ENCODE measurements at places on chromosomes 1 and 21.

DNA sequence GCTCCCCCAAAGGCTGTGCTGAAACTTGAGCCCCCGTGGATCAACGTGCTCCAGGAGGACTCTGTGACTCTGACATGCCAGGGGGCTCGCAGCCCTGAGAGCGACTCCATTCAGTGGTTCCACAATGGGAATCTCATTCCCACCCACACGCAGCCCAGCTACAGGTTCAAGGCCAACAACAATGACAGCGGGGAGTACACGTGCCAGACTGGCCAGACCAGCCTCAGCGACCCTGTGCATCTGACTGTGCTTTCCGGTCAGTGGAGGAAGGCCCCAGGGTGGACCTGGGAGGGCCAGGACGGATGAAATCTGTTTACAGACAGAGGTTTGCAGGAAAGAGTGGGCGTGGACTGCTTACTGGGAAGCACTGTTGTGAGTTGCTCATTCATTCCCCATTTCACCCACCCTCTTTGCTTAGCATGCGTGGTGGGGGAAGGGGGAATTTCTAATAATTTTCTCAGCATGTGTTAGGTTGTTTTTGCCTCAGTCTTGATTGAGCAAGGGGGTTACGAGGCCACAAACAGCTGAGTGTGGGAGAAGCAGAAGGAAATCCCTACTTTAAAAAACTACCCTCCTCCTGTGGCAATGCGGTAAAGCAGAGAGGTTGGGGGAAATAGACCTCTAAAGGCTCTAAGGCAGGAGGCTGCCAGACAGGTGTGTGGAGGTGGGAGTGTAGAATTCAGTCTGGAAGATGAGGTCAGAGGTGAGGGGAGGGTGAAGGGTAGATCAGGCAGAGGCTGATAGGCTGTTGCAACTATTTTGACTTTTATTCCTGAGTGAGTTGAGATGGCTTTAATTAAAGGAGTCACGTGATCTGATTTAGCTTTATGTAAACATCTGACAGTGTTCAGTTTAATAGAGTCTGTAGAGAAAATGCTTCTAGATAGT lies 1.3 kb downstream of the FCGR2A start:
- peak; percentile 16 for DNase-seq

- no peak for DNase-seq
Observed at GRCh38 chr1:180893614-180894013, 19.1 kb upstream of the KIAA1614 start.

DNA sequence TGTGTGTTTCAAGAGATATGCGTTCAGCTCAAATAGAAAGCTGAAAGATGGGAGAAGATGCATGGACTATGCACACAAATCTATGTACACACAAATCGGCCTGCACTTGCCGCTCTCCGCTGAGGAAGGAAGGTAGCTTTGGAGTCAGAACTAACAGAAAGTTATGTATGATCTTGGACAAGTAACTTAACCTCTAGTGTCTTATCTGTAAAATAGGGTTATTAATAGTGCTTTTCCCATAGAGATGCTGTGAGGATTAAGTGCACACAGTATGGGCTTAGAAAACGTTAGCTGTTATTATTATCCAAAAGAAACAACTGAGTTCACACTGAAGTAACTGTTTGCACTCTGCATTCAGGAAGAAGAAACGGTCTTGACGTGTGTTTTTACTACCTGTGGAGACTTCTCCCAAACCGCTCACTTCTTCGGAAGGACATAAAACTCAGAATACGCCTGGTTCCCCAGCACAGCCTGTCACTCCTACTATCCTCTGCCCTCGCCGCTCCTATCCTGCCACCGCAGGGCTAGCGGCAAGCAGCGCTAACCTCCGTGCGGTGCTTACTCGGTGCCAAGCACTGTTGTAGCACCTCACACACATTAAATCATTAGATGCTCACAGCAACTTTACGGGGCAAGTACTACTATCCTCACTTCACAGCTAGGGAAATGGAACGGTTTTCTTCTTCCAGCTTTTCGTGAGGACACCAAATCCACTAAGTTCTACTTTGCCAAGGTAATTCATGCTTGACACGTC lies 1.3 kb downstream of the TGFBR3 start:
- peak; percentile 20 for DNase-seq

DNA sequence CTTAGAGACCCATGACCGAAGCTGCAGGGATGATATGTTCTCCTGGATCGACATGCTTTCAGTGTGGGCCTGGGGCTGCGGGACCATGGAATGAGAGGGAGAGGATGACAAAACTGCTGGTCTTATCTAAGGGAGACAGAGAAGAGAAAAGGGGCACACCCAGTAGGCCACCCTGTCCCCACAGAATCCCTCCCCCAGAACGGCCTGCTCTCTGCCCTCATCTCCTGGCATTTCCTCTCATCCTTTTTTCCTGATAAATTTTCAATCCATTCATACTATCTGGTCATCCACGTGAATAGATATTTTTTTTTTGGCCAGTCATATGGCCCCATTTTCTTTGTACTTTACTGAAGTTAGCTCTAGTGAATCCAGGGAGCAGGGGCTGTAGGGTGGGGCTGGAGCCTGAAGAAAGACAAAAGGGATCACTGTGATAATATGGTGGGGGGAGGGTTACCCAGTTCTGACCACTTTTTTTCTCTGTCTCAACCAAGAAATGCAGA lies at the start of gene PKLR:
TSS of gene PKLR (minus strand) at position 97 of the 500 bp plus-strand sequence. CDS start at position 54, 43 bp downstream.
- DNase-seq = no peak

DNA sequence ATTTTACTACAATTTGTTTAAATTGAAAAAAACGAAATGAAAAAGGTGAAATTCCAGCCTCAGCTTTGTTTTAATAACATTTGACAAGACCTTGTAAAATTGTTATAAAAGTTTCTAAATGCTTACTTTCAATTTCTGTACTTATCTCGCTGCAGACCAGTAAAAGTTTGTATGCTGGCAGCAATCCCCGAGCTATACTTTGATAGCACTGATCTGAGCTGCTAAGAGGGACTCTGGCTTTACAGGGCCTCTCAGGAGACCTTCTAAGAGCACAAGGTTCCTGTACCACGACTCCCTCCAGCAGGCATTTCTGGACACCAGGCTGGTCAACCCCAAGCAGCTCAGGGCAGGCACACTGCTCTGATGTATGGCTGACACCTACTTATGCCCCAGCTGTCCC lies 13.1 kb downstream of the STMN1 start:
- no peak for DNase-seq

- no peak for DNase-seq
Observed at GRCh38 chr1:219325368-219325742, 151.7 kb downstream of the LYPLAL1 start.

- DNase-seq = no peak
Observed at GRCh38 chr1:48908606-48909005, 131.9 kb upstream of the BEND5 start.

DNA sequence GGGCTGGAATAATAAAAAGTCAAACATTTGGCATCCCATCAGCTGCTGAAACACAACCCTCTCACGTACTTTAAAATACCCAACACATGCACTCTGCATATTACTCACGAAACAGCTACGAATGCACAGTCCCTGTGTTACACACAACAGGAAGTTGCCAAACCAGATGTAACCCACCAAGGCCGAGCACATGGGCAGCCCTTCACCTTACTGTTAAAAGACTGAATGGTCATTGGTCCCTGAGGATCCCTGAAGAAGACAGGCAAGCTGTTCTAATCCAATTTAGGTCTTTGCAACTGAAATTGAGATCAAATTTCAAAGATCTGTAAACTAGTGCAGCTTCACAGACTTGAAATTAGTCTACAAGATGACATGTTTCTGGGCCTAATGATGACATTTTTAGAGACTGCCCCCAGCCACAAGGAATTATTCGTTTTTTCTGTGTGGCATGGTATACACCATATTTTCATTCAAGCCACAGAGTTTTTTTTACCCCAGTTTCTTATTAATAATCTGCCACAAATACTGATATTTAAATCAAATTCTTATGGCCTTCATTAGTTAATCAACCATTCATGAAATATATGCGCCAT lies 25.6 kb upstream of the IER5 start:
- DNase-seq = no peak

DNA sequence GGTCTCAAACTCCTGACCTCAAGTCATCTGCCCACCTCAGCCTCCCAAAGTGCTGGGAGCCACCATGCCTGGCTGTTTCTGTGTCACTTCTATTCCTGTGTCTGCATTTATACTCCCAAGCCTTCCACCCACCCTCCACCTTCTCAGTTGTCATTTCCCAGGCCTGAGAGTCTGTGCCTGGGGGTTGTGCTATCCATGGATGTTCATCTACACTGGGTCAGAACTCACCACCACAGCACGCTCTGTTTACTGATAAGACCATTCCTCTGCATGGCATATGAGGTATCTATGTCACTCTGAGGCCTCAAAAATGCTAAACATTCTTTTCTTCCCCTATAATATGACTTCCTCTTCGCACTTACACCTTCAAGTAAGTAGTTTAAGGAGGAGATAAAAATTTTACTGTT lies 6.1 kb downstream of the NENF start:
- DNase-seq = no peak

DNA sequence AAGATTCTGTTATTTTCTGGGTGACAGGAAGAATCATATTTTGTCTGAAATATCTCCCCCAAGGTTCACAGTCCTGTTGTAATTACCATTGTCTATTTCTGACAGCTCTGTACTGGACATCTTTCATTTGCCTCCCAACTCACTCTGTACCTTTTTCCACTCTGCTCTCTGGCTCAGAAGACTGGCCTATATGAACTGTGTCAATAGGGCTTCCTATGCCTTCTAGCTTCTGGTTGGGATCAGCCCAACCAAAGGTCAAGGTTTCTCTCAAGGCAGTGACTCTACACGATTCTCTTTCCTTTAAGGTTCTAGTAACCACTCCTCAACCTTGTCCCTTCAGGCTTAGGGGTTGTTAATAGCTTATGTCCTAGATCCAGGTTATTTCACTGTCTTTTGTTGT lies 17.5 kb downstream of the KLHL12 start:
- DNase-seq = no peak

DNA sequence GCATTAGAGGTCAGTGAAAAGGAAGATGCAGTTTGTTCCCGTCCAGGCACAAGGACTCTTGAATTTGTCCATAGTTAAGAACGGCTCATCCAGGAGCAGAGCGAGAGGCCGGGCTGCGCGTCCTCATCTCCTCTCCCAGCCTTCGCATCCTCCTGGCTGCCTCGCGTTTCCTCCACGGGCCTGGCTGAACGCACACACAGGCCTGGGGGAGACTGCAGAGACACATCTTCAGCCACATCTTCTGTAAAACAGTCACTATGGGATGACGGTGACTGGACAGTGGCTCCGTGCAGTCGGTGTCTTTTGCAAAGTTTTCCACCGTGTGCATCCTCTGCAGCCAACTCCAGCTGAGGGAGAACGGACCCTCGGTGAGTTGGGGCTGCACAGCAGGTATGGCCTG lies 89.7 kb downstream of the PSMG1 start:
- DNase-seq = no peak

DNA sequence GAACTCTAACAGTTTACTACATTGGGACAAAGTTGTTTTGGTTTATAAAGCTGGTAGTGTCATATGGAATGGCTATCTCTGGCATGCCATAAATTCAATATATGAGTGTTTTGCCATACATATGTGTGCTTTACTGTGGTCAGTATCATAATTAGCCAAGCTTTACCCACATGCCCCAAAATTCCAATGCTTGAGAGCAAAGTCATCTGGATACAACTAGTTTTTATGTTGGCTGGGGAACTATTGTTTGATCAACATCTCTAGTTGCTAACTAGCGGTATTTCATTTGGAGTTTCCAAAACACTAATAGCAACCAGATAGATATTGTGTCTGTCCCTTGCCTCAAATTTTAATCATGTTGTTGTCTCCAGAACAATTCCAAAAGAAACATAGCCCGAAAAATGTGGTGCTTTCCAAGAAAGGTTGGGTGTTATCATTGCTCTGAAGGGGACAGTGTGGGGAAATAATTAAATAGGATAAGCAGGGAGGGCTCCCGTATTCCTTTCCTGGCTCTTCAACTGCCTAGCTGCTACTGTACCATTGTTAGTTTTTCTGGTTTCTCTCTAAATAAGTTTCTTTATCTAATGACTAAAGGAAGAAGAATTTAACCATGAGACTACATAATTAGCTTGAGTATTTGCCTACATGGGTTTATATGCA lies 136.1 kb downstream of the TGFB2 start:
- no peak for DNase-seq

GRCh38 chr1:180842491-180843275 lies 70.0 kb upstream of the KIAA1614 start:
- no peak for DNase-seq

- DNase-seq = no peak
Observed at GRCh38 chr1:47578721-47579419, 141.0 kb downstream of the FOXD2 start.

GRCh38 chr1:172745014-172745413 lies 86.1 kb downstream of the FASLG start:
- peak; percentile 33 for DNase-seq

GRCh38 chr1:27031235-27032118 lies 18.8 kb upstream of the TENT5B start:
- DNase-seq = peak; percentile 86

- no peak for DNase-seq
Observed at GRCh38 chr21:17989780-17990179, 170.6 kb upstream of the C21orf91 start.

DNA sequence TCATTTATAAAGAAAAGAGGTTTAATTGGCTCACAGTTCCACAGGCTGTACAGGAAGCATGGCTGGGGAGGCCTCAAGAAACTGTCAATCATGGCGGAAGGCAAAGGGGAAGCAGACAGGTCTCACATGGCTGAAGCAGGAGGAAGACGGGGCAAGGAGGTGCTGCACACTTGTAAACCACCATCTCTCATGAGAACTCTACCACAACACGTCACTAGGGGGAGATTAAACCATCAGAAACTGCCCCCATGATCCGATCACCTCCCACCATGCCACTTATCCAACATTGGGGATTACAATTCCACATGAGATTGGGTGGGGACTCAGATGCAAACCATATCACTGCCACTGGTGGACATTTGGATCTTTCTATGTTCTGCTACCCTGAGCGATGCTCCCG lies 351.4 kb downstream of the NPHP4 start:
- DNase-seq = no peak

- no peak for DNase-seq
Observed at GRCh38 chr1:4935807-4936206, 281.4 kb downstream of the AJAP1 start.

DNA sequence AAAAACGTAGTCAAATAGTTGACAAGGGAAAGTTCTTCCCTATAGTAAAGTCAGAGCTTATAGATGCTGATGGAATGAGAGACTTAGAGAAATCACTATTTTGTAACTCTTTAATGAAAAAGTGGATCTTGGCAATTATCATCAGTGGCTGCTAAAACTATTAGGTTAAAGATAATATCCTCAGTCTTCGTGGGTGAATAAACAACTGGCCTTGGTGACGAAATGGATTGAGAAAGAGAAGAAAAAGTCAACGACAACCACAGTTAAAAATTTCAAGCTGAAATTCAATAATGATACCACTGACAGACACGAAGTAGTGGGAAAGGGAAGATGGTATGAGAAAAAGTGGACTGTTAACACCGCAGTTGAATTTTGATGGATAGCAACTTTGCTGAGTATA lies 90.0 kb upstream of the GNG4 start:
- DNase-seq = no peak

GRCh38 chr21:33883118-33883517 lies 32.5 kb downstream of the ATP5PO start:
- no peak for DNase-seq

All from heart right ventricle (tissue), 16 donors.